ENCODE measurements at places on chromosomes 6 and 20. TPM values are rescaled to one million over a fixed set of nuclear protein-coding genes. Genes with fewer than 3 reads are reported as not detected.

DNA sequence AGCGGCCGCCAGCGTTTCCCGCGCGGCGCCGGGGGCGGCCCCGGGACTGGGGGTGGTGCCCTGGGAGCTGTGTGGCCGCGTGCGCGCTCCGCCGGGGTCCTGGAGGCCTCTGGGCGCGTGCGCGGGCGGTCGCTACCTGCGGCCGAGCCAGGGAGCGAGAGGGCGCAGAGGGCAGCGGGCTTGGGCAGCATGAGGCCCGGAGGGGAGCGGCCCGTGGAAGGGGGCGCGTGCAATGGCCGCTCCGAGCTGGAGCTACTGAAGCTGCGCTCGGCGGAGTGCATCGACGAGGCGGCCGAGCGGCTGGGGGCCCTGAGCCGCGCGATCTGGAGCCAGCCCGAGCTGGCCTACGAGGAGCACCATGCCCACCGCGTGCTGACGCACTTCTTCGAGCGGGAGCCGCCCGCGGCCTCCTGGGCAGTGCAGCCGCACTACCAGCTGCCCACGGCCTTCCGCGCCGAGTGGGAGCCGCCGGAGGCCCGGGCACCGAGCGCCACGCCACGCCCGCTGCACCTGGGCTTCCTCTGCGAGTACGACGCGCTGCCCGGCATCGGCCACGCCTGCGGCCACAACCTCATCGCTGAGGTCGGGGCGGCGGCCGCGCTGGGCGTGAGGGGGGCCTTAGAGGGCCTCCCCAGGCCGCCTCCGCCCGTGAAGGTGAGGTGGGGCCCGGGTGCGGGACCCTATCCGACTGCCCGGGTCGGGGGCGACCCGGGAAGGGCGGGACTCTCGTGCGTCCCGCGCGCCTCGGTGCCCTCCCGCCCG, at the start of gene PM20D2:
Gene PM20D2 (plus strand): TSS at position 100 of the 762 bp plus-strand sequence. CDS start 90 bp downstream, at position 190.
- DNase-seq = no peak

DNA sequence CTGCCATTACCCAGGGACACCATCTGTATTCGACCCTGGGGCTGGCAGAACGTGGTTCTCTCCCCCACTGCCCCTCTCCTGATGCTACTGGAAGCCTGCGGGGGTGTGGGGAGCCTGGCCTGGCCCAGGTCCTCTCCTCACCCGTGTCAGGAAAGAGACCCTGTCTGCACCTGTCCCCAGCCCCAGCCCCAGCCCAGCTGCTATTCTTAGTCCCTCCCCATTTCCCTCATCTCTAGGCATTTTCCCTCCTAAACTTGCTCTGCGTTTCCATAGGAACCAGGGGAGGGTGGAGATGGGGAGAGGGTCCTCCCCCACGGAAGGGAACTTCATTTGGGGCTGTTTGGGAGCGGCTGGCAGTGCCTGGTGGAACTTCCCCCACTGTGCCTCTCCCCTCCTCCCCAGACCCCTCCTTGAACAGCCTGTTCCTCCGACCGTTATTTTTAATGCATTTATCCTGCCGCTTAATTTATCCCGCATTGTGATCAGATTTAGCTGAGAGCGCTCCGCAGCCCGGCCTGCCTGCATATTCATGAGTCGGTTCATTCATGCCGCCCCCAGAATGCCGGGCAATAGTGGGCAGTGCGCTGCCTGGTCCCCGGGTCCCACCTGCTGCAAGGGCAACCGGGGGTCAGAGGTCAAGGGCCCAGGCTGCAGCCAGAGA, 31.8 kb upstream of the DLGAP4 start:
- no peak for DNase-seq

WFDC12 gene
- not detected for total RNA-seq

HLA-DMB gene
- 2.3 TPM for total RNA-seq

DNA sequence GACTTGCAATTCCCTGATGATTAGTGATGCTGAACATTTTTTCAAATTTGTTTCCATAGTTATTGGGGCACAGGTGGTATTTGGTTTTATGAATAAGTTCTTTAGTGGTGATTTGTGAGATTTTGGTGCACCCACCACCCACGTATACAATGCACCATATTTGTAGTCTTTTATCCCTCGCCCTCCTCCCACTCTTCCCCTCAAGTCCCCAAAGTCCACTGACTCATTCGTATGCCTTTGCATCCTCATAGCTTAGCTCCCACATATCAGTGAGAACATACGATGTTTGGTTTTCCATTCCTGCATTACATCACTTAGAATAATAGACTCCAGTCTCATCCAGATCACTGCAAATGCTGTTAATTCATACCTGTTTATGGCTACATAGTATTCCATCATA, 167.3 kb downstream of the MYLK4 start:
- no peak for DNase-seq

- DNase-seq = no peak
Observed at GRCh38 chr20:33667676-33668465, 1.1 kb downstream of the ACTL10 start.

GRCh38 chr6:57423468-57423867, 106.0 kb downstream of the PRIM2 start:
- no peak for DNase-seq

AVP gene
- not detected for total RNA-seq

Measured in kidney epithelial cell (primary cell).